ENCODE measurements at places on chromosomes 1 and 21.

- no peak for DNase-seq
Measured at GRCh38 chr1:171126504-171126903, 35.8 kb downstream of the FMO3 start.

DNA sequence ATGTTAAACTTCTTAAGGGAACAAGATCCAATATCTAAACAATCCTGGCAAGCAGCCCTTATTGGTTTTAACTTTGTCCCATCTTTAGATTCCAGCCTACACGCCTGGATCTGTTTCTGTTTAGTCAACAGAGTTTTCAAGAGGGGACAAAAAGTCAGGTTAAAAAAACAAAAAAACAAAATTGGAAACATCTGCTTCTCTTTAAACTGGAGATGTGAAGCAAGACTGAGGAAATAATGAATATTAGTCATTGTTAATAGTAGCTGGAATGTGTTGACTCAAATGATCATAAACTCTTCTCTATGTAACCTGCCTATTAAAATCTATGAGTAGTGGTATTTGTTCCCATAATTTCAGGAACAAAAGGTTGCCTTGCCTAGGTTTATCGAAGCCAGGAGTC, 55.0 kb downstream of the NID1 start:
- no peak for DNase-seq

DNA sequence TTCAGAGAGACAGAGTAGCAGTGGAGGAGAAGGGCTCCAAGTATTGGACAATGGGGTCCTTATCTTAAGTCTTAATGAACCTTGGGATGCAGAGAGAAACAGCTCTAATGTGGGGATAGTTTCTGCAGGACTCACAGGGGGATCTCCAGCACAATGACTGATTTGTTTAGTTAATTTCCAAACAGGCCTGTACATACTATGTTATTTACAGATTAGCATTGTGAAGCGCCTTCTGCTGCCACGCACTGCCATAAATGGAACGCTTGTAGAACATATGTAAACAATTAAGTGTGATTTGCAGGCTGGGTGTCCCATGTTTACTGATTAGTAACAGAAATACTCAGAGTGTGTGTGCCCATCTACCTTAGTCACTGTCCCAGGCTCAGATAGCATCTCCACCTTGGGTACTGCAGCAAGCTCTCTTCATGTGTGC, 56.1 kb downstream of the NTPCR start:
- no peak for DNase-seq

DNA sequence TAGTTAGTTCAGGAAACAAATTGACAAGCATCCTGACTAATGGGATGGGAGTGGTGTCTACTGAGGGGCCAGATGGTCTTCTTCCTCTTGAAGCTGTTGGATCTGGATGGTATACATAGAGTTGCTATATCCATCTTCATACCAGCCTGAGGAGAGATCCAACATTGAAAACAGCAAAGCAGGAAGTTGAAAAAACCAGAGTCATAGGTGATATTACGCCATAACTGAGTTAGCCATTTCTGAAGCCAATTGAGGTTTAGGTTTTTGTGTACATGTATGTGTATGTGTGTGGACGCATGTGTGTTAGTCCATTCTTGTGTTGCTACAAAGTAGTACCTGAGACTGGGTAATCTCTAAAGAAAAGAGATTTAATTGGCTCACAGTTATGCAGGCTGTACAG, 2.3 kb upstream of the TSPAN2 start:
- DNase-seq, result no peak

GRCh38 chr1:7838714-7839113, 14.2 kb downstream of the UTS2 start:
- no peak for DNase-seq

DNA sequence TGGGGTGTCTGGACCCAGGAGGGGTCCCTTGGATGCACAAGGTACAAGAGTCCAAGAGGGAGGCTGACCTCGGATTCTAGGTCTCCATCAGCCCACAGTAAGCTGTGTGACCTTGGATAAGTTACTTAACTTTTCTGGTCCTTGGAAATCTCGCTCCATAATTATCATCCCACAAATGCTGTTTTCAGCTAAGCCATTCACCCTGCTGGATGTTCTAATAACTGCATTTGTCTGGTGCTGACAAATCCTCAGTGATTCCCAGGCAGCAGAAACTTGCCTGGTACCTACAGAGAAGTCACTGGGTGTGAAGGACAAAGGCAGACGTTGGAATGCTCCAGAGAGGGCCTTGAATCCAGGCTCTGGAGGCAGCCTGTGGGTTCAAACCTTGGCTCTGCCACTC, 89.7 kb downstream of the IGSF21 start:
- no peak for DNase-seq

DNA sequence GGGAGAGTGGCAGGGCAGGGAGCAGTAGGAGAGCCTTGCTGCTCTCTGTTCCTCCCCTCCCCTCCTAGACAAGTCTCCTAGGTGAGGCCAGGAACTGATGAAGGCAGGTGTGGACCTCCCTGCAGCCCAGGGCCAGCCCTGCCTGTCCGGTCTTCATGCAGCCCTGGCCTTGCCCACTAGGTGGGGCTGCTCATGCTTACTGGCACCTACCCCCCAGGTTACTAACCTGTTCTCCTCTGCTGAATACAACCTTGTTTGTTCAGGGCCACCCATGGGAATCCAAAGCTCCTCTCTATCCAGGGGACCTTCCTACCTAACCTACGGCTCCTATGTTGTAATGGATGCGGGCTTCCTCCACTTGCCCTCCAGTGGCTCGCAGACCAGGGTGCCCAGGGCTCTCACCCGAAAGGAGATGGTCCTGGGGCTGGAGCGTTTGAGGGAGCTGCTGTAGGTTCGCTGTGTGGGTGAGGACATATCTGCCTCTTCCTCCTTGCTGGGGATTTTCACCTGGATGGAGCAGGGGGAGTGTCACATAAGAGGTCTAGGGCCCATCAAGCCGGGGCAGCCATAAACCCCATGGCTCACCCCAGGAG, 7.9 kb upstream of the TNNT2 start:
- DNase-seq, result peak; percentile 45

DNA sequence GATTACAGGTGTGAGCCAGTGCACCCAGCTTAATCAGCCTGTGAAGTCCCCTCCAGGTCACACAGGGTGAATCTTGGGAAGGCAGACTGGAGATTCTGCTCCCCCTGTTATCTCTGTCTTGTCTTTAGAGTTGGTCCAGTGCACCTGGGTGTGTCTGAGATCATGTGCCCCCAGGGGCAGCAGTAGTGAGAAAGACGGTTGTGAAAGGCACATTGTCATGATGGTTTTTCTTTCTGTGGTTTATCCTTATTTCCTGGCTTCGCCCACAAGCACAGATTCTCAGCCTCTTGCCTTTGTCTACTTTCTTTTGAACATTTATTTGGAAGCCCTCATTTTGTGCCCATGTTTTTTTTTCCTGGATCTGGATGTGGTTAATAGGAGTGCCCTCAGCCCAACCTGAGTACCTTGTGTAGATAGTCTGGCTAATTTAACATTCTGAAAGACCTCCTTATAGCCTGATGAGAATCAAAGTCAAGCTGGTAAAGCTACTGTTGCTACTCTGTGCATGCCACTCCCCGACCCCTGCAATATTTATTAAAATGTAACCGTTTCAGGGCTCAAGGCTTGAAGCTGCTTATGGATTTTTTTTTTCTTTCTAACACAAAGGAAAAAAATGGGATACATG, 23.7 kb downstream of the UCK2 start:
- no peak for DNase-seq

DNA sequence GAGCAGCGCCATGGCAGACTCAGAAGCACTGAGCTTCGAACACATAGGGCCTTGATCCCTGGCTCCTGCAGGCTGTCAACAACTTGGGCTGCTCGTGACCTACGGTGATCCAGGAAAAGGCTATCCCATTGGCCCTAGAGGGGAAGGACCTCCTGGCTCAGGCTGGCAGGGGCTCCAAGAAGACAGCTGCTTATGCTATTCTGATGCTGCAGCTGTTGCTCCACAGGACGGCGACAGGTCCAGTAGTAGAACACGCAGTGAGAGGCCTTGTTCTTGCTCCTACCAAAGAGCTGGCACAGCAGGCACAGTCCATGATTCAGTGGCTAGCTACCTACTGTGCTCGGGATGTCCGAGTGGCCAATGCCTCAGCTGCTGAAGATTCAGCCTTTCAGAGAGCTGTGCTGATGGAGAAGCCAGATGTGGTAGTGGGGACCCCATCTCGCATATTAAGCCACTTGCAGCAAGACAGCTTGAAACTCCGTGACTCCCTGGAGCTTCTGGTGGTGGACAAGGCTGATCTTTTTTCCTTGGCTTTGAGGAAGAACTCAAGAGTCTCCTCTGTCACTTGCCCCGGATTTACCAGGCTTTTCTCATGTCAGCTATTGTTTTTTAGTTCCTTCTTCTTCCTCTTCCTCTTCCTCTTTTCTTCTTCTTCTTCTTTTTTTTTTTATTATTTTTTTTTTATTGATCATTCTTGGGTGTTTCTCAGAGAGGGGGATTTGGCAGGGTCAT, 18.9 kb downstream of the ITLN2 start:
- DNase-seq, result no peak

- no peak for DNase-seq
Measured at GRCh38 chr1:165501970-165502348, 41.8 kb upstream of the LRRC52 start.

DNA sequence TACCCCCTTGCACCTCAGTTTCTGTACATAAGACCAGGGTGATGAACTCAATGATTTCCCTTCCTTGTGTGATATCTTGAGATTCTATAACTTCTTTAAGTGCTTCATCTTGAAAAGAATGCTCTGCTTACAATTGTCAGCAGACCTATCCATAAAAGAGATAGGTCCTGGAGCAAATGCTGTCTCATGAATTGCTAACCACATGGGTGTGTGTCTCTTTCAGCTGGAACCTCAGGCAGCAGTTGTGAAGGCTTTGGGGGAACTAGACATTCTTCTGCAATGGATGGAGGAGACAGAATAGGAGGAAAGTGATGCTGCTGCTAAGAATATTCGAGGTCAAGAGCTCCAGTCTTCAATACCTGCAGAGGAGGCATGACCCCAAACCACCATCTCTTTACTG, 2.8 kb downstream of the IL20 start:
- DNase-seq, result no peak

GRCh38 chr1:217721692-217722091, 90.5 kb downstream of the SPATA17 start:
- no peak for DNase-seq

GRCh38 chr1:30914587-30914922, 6.0 kb upstream of the SDC3 start:
- DNase-seq, result no peak

DNA sequence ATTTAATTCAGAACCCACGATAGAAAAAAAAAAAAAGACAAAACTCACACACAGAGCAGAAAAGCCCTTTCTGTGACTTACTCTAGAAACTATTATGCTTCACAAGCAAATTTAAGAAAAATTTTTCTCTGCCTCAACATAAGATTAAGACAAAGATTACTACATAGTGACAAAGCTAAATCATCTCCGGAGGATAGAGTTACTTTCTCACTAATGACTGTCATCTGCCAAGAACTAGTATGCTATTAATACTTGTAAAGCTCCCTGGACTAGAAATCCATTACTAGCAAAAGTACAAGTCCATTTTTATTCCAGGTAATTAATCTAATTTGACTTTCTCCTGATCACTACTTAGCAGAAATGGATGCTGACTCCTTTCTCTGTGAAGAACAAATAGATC, 25.9 kb downstream of the GREM2 start:
- DNase-seq, result no peak

DNA sequence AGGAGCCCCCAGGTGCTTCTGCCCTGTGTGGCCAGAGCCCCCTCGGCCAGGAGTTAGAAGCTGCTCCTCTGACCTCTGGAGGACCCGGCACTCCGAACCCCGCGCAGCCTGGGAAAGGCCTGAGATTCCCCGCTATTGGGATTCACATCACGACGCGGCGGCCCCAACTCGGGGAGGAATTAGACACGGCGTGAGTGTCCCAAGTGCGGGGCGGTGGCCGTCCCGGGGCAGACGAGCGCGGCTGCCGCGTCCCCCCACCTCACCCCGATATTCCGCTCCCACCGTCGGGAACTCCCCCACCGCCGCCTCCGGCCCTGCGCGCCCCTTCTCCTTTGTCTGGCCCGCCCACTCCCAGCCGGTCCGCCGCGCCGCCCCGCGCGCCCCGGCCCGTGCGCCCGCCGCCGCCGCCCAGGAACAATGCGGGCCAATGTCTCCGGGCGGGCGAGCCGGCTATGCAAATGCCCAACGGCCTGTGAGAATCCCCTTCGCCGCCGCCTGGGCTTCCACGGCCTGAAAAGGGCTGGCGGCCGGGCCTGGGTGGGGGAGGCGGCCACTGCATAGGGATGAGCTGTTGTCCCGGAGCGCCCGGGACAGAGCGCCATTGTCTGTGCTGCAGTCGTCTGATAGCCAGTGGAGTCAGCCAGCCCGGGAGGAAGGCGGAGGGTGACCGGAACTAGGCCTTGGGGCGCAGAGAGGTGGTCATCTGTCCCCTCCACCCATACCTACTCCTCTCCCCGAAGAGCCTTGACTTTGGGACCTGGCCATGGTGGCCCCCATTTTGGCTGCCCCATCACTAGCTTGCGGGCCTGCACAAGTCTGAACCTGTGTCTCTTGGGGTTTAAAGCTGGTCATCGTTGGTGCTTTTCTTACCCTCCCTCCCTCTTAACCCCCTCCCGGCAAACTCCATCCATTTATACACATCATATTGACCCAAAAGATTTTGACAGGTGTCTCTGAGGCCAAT, 19.4 kb downstream of the RHBG start:
- DNase-seq, result no peak

DNA sequence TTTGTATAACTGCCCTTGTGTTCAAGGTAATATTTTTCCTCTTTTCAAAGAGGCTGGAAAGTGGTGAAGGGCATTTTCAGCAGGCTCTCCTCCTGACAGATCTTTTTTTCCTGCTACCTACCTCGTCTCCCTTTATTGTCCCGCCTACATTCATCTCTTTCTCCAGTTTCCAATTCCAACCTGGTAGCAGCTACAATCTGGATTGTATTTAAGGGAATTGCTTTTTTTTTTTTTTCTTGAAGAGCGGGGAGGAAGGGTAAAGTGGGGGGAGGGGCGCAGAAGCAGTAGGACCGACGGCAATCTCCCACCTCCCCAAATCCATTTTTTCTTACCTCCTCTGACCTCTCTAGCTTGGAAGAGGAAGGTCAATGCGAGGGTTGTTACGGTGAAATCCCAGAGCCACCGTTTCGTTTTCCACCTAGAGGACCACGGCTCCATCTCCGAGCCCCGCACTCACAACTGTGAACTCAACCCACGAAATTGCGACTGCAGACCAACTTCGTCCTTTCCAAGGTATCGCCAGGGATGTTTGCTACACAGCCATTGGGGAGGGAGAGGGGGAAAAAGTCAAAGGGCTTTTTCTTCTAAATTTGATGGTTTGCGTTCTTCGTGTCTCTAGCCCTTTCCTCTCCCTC, 464 bp downstream of the COL11A1 start:
- no peak for DNase-seq

DNA sequence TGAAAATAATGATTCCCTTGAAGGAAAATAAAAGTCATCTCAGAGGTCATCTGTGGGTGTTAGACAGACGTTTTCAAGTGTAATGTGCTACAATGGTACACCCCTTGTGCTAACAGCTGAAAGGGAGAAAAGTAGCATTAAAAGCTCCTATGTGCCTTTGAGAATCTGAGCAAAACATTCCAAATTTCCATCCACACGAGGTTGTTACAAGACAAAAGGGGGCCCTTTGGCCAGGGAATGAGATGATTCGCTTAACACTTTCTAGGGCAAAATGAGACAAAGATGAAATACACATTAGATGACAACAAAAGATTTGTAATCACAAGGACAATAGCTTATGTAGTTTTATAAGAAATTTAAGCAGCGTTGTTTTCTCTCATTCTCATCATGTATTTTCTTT, 303.6 kb downstream of the LMX1A start:
- no peak for DNase-seq

Data from activated T-cell treated with anti-CD3 and anti-CD28 coated beads for 48 hours (primary cell).